ENCODE measurements at places on chromosomes 12 and 14.

DNA sequence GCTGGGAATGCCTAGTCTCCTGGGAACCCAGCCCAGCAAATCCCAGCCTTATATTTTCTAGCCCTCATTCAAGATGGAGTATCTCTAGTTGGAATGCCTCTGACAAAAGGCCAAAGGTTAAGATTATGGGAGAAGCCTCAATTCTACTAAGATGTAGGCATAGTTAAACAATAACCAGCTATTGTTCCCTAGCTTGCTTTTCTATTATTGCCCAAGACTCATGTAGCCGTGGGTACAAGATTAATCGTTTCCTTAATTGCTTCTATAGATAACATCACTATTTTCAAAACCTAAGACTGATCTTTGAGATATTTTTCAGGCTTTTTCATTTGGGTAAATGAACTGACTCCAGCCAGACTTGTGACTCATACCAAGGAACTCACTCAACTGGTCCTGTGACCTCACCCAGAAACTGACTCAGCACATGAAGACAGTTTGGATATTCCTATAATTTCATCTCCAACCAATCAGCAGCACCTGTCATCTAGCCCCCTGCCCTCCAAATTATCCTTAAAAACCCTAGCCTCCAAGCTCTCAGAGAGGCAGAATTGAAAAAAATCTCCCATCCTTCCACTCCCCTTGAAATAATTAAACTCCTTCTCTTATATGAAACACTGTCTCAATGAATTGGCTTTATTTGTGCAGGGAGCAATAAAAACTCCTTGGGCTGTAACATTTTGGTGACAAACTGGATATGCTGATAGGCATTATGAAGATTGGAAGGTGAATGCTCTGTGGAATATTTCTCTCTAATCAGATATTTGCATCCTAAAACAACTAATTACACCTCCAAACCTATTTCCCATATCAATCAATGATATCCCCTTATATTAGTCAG, 589.0 kb downstream of the C12orf50 start:
- DNase-seq, result no peak

DNA sequence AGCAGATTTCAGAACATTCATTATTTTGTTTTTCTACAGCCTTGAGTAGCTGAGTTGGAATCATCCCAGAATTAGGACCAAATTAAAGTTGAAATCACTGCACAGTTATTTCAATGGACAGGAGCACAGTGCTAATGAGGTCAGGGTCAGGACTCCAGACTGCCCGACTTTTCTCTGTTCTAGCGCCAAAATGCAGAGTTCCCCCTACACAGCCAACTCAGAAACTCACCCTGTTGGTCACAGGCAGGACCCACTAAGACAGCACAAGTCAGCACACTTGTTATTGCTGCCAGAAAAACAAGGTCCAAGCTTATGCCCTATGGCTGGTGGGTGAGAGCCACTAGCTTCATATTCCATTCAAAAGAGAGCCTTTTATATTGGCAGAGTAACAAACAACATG, 198.1 kb upstream of the KRR1 start:
- DNase-seq, result no peak

DNA sequence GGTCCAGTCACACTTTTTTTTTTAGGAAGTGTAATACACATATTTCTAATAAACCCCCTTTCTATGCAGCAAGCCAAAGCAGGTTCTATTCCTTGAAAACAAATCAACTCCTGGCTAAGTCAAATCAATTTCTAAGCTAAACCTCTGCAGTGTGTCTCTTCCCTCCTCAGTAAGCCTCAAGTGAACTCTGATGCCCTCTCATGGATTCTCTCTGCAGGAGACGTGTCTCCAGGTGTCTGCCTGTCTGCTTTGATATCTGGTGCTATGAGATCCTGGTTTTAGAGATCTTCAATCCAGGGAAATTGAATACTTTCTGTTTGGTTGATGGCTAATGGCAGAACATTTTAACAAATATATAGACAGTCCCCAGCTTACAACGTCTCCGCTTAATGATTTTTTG, 791.7 kb downstream of the AACS start:
- no peak for DNase-seq

DNA sequence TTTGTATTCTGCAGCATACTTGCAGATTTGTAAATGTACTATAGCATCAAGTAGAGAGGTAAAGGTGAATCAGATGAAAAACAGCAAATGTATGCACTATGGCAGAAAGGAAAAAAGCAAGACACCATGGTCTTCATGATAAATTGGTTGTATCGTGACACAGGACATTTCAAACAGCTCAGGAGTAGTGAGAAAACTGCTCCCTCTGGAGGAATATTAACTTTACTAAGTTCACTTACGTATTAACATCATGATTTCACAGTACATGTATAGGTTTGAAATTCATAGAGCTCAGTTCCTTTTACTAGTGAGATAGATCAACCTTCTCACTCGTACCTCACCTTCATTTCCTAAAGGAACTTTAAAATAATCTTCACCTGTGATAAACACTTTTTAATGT, 6.5 kb downstream of the MBIP start:
- no peak for DNase-seq

DNA sequence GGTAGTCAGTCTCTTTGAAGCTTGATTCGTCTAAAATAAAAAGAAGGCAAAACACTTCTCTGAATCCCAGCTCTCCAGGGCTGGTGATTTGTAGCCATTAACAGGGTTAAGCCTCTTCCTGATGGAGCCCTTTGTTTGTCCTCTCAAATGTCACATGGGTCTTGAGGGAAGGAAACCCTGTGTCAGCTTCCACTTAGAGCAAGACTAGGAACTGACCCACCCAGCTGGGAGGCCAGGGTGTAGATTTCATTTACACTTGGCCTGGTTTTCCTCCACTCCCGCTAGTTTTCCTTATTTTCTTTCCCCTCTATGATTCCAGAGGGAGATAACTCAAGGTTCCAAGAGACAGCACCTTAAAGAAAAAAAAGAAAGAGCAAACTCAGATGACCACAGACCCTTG, 230.5 kb upstream of the EGLN3 start:
- no peak for DNase-seq

- DNase-seq, result no peak
These were observed 56.4 kb upstream of the FBXO33 start for GRCh38 chr14:39488600-39488999.

DNA sequence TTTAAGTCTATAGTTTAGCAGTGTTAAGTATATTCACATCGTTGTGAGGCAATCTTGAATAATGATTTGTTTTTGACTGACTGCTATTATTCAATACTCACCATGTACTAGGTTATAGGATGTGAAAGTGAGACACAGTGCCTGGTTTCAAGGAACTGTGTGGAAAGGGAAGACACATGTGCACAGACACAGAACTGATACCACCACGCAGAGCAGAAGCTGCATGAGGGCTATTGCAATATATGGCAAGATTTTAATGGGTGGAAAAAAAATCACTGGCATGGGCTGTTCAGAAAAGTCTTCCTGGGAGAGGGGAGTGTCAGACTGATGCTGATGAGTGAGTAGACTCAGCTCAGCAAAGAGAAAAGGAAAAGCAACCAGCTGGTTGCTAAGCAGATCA, 10.4 kb downstream of the SLC7A8 start:
- DNase-seq, result no peak

- DNase-seq, result no peak
These were observed 76.3 kb downstream of the SCAF11 start for GRCh38 chr12:45914090-45914489.

DNA sequence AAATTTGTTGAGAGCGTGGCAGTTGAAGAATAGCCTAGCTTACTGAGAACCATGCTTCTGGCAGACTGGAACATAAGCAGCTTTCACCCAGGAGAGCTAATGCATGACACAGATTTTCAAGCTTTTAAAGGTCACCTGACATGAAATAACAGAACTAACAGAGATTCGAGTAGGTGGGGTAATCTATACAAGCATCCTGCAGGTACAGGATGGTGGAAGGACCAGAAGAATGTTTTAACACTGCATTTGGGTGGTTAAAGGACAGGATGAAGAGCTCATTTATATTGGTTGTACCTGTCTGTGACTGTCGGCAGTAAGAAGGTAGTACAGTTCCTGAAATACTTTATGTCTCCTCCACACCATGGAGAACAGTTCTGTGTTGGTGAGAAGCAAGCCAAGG, 8.9 kb downstream of the PELI2 start:
- no peak for DNase-seq

DNA sequence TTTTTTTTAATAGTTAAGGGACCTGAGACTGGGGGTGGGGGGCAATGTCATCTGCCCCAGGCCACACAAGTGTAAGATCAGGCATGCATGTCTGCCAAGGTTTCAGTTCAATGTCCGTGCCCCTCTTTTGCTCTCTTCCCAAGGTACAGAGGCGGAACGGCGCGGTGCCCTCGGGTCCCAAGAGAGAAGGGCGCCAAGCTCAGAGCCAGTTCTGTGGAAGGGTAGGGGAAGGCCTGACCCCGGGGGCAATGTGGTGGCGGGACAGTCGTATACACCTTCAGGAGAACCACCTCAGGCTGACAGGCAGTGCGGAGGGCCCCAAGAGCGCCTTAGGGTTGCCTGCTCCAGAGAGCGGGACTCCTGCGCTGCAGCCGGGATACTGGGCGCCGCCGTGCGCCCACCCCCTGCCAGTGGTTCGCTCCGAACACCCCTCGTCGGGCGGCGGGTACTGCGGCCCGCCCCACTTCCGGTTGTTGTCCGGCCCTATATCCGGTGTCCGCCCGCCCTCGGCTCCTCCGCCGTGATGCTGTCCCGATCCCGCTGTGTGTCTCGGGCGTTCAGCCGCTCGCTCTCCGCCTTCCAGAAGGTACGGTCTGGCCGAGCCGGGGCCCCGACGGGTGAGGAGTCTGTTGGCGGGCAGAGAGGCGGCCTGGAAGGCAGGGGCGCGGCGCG, at the start of gene DLST:
Gene DLST (plus strand): TSS at position 486 of the 672 bp plus-strand sequence. CDS start 38 bp downstream, at position 524.
- DNase-seq, result no peak

DNA sequence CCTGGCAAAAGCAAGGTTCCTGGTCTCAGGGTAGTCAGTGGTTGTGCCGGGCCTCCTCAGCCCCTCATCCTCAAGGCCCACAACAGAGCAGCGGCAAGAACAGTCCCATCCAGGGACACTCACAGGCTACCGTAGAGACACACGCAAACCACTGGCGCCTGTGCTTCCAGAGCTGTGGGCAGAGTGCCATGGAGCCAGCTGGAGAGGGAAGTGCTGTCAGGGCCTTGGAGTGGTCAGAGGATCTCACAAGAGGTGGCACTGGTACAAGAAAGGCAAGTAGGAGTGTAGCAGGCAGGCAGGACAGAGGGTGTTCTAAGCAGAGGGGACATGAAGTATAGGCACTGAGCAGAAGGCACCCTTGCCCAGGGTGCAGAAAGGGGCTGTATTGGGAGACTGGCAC, 34.6 kb downstream of the ANKRD9 start:
- no peak for DNase-seq

DNA sequence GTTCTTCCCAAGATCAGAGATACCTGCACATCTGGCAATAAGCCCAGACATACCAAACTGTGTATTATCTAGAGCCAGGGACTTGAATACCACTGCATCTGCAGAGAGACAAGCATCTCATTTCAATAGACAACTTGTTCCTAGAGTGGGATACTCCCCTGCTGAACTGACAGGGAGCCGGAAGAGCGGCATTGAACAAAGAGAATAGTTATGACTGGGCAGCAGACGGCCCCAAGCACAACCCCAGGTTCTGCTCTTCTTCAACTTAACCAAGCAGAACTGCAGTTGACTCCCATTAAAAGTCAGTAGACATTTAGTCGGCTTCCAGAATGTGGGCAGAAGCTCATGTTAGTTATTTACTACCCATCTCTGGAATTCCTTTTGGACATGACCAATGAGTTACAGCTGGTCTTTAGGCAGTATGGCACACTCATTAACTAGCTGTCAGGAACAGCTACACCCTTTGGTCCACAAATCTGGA, 112.9 kb downstream of the HMGA2 start:
- no peak for DNase-seq

- no peak for DNase-seq
These were observed 4.2 kb downstream of the TAMALIN start for GRCh38 chr12:52010692-52011601.

- DNase-seq, result peak; percentile 82
These were observed 181.6 kb downstream of the ADGRD1 start for GRCh38 chr12:131135311-131135785.

DNA sequence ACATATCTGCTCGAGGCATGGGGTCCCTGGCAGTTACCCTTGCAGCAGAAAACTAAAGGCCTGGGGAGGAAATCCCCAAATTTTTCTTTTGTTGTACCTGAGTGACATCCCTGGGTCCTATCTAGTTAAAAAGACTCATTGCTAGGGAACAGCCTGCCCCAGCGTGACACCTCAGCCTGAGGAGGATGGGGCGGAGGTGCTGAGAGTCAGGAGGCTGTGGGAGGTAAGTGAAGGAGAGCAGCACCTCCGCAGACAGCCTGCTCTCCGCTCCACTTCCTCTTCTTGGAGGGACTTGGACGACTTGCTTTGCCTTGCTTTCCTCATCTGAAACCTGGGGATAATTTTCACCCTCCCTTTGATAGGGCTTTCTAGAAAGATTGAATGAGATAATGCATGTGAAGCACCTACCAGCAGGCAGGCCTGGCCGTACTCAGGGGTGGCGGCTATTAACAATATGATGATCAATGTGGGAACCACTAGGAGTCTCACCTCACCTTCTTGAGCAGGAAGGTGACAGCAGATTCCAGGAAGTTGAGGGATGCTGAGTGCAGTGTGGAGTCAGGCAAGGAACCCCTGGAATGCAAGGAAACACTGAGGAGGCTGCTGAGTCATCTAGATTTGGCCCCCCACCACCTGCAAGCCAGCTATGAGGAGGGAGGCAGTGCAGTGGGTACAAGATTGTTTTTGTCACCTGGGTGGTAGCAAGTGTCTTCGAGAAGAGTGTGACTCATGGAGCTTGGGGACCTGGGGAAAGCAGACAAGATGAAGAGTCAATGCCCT, 23.2 kb downstream of the UBE3B start:
- DNase-seq, result no peak

GRCh38 chr14:89899917-89900663, 54.4 kb downstream of the EFCAB11 start:
- DNase-seq, result no peak

- no peak for DNase-seq
These were observed 45.0 kb downstream of the TRAFD1 start for GRCh38 chr12:112170376-112170775.

DNA sequence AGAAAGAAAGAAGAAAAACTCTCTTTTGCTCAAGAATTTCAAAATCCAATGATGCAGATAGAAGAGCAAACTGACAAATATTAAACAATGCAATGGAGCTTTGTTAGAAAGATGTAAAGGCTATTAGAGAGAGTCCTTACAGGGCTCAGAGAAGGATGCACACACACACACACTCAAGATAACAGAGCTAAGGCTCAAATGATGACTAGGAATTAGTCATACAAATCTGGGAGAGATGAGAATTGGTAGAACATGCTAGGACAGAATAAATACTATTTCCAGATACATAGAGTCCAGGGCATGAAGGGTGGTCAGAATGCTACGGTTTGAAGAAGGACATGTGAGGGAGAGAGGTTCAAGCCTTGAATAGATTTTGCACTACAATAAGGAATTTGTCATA, 650.1 kb upstream of the MDGA2 start:
- DNase-seq, result no peak

DNA sequence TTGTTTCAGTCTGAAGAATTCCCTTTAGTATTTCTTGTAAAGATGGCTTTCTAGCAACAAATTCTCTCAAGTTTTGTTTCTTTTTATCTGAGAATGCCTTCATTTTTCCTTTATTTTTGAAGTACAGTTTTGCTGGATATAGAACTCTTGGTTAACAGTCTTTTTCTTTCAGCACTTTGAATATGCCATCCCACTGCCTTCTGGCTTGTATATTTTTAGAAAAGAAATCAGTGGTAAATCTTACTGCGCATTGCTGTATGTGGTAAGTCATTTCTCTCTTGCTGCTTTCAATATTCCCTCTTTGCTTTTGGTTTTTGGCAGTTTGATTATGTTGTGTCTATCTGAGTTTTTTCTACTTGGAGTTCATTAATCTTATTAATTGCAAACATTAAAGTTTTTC, 16.8 kb upstream of the PPM1A start:
- no peak for DNase-seq

GRCh38 chr12:77294016-77294415, 228.6 kb upstream of the E2F7 start:
- no peak for DNase-seq

All from vagina (tissue), 2 donors.